ENCODE measurements at places on chromosomes 16 and 17. TPM values are rescaled to one million over a fixed set of nuclear protein-coding genes. Genes with fewer than 3 reads are reported as not detected.

DNA sequence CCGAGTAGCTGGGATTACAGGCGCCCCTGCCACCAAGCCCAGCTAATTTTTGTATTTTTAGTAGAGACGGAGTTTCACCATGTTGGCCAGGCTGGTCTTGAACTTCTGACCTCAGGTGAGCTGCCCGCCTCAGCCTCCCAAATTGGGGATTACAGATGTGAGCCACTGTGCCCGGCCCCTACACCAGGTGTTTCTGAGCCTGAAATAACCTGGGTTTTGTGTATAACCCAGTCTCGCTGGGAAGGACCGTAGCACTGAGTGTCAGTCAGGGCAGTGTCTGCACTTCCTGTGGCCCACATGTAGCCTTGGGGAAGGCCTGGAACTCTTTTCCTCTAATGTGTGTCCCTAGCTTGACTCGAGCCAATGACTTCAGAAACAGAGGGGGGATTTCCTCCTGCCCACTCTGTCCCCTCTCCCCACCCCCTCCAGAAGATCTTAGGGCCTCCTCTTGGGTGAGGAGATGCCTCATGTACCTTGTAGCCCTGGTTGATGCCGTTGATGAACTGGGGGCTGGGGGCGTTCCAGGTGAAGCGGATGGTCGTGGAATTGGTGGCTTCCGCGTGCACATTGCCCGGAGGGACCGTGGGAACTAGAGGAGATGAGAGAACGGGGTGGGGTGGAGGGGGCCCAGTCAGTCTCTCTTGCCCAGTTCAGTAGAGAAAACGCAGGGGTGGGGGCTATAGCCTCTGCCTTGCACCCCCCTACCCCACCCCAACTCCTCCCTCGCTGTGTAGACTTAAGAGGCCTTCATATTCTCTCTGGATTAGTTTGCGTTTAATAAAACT lies 102.6 kb upstream of the CDC42EP4 start:
- no peaks in the 10 kb centered on the region for H3K27me3 ChIP-seq
- no peak for DNase-seq
- no peak overlapping the region for H3K4me3 ChIP-seq
- H3K36me3 ChIP-seq: no peaks in the 10 kb centered on the region

DNA sequence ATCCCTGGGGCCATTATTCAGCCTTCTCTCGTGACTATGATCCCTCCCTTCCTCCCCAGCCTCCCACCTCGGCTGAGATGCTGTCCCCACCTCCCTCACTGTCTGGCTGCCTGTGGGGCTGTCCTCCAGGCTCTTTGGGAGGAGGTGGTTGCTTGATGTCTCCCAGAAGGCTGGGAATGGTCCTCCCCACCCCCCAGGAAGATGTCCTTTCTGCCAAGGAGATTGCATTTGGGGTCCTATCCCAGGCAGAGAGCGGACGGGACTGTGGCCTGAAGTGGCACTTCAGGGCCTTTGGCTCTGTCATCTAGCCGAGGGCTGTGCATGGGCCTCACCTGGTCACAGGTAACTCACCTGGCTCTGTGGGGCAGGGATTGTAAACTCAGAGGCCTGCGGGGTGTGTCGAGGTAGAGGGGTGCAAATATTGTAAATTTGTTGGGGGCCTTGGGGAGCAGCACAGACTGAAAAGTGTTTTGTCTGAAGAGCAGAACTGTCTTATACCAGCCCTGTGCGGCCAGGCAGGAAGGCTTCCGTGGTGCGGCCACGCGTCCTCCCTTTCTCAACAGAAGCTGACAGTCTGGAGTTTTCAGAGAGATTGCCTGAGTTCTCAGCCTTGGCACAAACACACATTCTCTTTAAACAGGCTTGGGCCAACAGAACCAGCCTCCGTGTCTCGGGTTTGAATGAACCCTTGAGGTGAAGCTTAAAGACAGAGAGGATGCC lies 177.9 kb downstream of the SEC14L1 start:
- peak overlapping the region; percentile 37 for H3K27ac ChIP-seq
- no peaks in the 10 kb centered on the region for H3K36me3 ChIP-seq
- H3K27me3 ChIP-seq: no peaks in the 10 kb centered on the region

GRCh38 chr17:69227541-69227940 lies 1.1 kb downstream of the ABCA10 start:
- no peaks in the 10 kb centered on the region for H3K27me3 ChIP-seq
- H3K27ac ChIP-seq: no peak overlapping the region
- H3K4me3 ChIP-seq: no peak overlapping the region
- no peaks in the 10 kb centered on the region for H3K36me3 ChIP-seq

GRCh38 chr17:40110026-40110845 lies 9.8 kb upstream of the NR1D1 start:
- H3K36me3 ChIP-seq: no peaks in the 10 kb centered on the region
- no peaks in the 10 kb centered on the region for H3K27me3 ChIP-seq
- no peak overlapping the region for H3K4me3 ChIP-seq
- peak overlapping the region; percentile 66 for H3K27ac ChIP-seq
- DNase-seq: no peak
- H3K4me1 ChIP-seq: peaks cover 87% of the 10 kb centered on the region

DNA sequence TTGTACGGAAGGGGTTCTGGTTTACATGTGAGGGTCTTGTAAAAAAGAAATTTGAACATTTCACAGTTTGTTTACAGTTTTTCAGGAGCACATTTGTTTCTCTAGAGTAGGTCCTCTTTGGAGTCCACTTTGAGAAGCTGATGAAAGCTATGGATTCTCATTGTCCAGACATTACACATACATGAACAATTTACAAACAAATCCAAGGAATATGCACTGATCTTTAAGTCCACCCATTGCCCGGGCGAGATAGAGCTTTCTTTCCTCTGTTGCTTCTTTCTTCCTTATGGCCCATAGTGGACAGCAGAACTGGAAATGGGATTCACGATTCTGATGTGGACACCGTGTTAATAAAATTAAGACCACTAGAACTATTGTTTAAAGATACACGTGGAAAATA lies 1.9 kb downstream of the DCAF7 start:
- peaks cover 44% of the 10 kb centered on the region for H3K4me1 ChIP-seq
- no peak for DNase-seq
- peak overlapping the region; percentile 51 for H3K4me3 ChIP-seq

GRCh38 chr16:560701-561412 lies 663 bp downstream of the PRR35 start:
- no peaks in the 10 kb centered on the region for H3K36me3 ChIP-seq
- no peak overlapping the region for H3K4me3 ChIP-seq
- H3K27ac ChIP-seq: no peak overlapping the region
- H3K4me1 ChIP-seq: no peaks in the 10 kb centered on the region
- H3K27me3 ChIP-seq: peaks cover 41% of the 10 kb centered on the region
- DNase-seq: no peak

DNA sequence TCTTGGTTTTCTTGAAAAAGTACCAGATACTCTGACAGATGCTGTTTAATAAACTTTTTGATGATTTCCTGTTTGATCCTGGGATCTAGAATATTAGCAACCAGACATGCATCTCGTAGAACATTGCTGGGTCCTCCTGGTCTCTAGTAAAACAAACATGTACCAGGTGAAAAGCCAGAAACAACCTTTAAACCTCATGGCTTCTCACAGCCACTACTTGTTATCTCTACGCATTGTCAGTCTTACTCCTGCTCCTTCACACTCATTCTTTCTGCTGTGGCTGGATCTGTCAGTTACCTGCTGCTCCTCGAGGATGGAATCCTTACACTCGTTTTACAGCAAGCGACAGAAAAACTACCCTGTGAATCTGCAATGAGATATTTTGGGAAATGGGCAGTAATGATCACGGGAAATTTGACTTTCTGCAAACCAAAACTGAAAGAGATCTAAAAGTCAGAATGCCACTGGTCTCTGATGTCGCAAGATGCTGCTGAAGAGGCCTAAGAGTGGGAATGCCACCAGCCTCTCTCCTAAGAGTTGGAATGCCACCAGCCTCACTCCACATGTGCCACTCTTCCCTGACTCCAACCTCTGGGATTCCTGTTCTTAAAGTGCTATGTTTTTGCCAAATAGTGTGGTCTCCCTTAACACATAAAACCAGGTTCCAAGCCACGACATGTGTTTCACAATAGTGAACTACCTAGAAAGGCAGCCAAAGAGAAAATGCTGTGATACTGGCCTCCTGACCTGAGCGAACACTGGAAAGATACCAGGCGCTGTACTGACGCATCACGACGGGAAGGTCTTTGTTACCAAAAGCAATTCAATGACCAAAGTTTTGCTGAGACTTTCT lies 86.3 kb downstream of the VPS53 start:
- DNase-seq: no peak
- no peak overlapping the region for H3K27ac ChIP-seq
- H3K27me3 ChIP-seq: no peaks in the 10 kb centered on the region
- H3K4me1 ChIP-seq: no peaks in the 10 kb centered on the region

DNA sequence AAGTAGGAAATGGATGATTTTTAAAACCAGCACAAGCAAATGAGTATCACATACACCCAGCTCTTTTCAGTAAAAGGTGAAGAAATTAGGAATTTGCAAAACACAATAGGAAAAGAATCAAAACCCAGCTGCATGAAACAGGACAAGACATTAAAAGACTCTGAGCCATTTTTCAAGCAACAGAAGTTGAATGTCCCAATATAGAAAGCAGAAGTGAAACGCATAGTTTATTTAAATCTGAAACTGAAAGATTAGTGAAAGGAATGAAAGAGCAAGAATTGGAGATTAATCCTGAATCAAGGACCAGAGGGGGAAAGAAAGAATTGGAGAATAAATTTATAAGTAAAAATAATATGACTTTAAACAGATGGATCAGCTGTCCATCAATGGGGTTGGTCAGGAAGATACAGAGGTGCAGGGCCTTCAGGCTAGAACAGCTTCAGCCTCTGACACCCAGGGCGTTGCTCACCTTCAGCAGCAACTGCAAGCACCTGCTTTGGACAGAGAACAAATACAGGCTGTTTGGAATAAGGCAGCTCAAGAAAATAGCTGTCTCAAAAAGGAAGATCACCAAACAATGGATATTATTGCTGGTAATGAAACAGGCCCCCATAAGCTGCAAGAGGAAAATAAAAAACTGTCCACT lies 3.9 kb upstream of the ARHGAP17 start:
- peak overlapping the region; percentile 8 for H3K4me3 ChIP-seq
- peaks cover 17% of the 10 kb centered on the region for H3K4me1 ChIP-seq
- no peaks in the 10 kb centered on the region for H3K27me3 ChIP-seq
- no peaks in the 10 kb centered on the region for H3K36me3 ChIP-seq
- H3K27ac ChIP-seq: peak overlapping the region; percentile 37
- no peak for DNase-seq

DNA sequence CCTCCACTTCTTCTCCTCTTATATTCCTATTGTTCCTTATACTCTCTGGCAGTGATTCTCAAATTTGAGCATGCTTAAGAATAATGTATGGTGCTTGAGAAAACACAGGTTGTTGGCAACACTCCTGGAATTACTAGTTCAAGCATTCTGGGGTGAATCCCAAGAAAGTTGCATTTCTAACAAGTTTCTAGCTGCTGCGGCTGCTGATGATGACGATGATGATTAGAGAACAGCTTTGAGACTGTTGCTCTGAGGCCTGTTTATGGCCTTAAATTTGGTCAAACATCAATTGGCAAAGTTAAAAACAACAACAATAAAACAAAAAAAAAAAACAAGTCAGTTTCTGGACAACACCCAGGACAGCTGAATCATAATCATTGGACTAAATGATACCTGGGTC lies 961.9 kb downstream of the CDH11 start:
- H3K27ac ChIP-seq: no peak overlapping the region
- H3K36me3 ChIP-seq: no peaks in the 10 kb centered on the region
- H3K4me1 ChIP-seq: no peaks in the 10 kb centered on the region
- no peaks in the 10 kb centered on the region for H3K27me3 ChIP-seq
- no peak overlapping the region for H3K4me3 ChIP-seq
- DNase-seq: no peak

GRCh38 chr16:88650749-88651275 lies at the start of gene CYBA:
CYBA (minus strand) TSS chr16:88651053; CDS start chr16:88651013, 40 bp downstream.
- peaks cover 80% of the 10 kb centered on the region for H3K4me1 ChIP-seq
- peaks cover 4% of the 10 kb centered on the region for H3K36me3 ChIP-seq
- no peaks in the 10 kb centered on the region for H3K27me3 ChIP-seq
- peak; percentile 79 for DNase-seq
- peak within 1 kb of the TSS; percentile 86 for H3K4me3 ChIP-seq
- peak within 1 kb of the TSS; percentile 91 for H3K27ac ChIP-seq

GRCh38 chr17:81701288-81702071 lies 1.7 kb upstream of the MRPL12 start:
- peaks cover 9% of the 10 kb centered on the region for H3K4me1 ChIP-seq
- no peaks in the 10 kb centered on the region for H3K27me3 ChIP-seq
- H3K27ac ChIP-seq: peak overlapping the region; percentile 85
- no peak for DNase-seq
- no peak overlapping the region for H3K4me3 ChIP-seq

GRCh38 chr17:13792314-13792713 lies 190.6 kb upstream of the HS3ST3A1 start:
- no peaks in the 10 kb centered on the region for H3K4me1 ChIP-seq
- H3K4me3 ChIP-seq: no peak overlapping the region
- H3K27me3 ChIP-seq: no peaks in the 10 kb centered on the region
- H3K27ac ChIP-seq: no peak overlapping the region

DNA sequence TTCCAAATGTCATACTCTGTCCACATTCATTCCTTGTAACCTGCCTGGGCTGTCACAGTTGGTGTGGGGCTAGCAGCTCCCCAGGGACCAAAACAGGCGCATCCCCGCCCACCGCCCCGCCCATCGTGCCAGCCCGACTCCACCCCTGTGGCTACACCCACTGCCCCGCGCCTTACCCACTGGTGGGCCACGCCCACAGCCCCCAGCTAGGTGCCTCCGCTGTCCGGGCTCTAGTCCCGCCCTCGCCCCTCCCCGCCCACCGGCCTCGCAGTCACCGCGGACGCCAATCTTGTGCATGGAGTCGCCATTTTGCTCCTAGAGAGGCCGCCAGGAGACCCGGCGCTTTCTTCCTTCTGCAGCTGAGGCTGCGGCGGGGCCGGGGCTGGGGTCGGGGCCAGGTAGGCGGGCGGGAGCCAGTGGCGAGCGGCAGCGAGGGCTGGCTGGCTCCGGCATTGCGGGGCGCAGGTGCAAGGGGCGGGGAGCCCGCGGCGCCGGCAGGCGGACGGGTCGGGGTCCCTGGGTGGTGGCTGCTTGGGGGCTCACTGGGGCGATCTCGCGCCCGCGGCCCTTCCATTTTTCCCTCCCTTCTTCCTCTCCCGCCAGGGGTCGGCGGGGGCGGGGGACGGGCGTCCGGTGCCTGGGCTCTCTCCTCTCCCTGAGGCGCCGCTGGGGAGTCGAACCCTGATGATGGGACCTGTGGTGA lies at the start of gene PRPSAP2:
PRPSAP2 (plus strand) TSS at position 268 of the 703 bp plus-strand sequence. CDS start 7,703 bp downstream, outside the sequence.
- DNase-seq: peak; percentile 91
- no peaks in the 10 kb centered on the region for H3K27me3 ChIP-seq
- H3K27ac ChIP-seq: peak within 1 kb of the TSS; percentile 74
- peaks cover 45% of the 10 kb centered on the region for H3K4me1 ChIP-seq
- H3K36me3 ChIP-seq: no peaks in the 10 kb centered on the region

GRCh38 chr17:74712756-74713155 lies at the start of gene CD300LF:
CD300LF (minus strand) TSS chr17:74712923; CDS start chr17:74712866, 57 bp downstream.
- H3K36me3 ChIP-seq: no peaks in the 10 kb centered on the region
- no peak for DNase-seq
- H3K27me3 ChIP-seq: peaks cover 28% of the 10 kb centered on the region
- H3K27ac ChIP-seq: no peak within 1 kb of the TSS

GRCh38 chr17:78977997-78978973 lies 1.4 kb downstream of the LGALS3BP start:
- H3K4me3 ChIP-seq: peak overlapping the region; percentile 58
- no peaks in the 10 kb centered on the region for H3K36me3 ChIP-seq
- DNase-seq: no peak
- H3K27ac ChIP-seq: no peak overlapping the region
- H3K27me3 ChIP-seq: peaks cover 23% of the 10 kb centered on the region

- H3K27me3 ChIP-seq: no peaks in the 10 kb centered on the region
- no peak overlapping the region for H3K4me3 ChIP-seq
- no peaks in the 10 kb centered on the region for H3K36me3 ChIP-seq
- H3K4me1 ChIP-seq: peaks cover 5% of the 10 kb centered on the region
Measured at GRCh38 chr17:59004338-59005111, 102.2 kb downstream of the TRIM37 start.

Gene PLA2G10
- total RNA-seq: not detected

Gene SPATA32
- not detected for total RNA-seq

Gene HOXB1
- not detected for total RNA-seq

Gene MEIOB
- not detected for total RNA-seq

Gene SDR42E1
- 3.7 TPM for total RNA-seq

Gene TP53TG3B
- total RNA-seq: not detected
